ENCODE measurements at places on chromosomes 6 and 20.
A peak's percentile ranks its signal among the peaks of the same experiment; 100 is the strongest.

DNA sequence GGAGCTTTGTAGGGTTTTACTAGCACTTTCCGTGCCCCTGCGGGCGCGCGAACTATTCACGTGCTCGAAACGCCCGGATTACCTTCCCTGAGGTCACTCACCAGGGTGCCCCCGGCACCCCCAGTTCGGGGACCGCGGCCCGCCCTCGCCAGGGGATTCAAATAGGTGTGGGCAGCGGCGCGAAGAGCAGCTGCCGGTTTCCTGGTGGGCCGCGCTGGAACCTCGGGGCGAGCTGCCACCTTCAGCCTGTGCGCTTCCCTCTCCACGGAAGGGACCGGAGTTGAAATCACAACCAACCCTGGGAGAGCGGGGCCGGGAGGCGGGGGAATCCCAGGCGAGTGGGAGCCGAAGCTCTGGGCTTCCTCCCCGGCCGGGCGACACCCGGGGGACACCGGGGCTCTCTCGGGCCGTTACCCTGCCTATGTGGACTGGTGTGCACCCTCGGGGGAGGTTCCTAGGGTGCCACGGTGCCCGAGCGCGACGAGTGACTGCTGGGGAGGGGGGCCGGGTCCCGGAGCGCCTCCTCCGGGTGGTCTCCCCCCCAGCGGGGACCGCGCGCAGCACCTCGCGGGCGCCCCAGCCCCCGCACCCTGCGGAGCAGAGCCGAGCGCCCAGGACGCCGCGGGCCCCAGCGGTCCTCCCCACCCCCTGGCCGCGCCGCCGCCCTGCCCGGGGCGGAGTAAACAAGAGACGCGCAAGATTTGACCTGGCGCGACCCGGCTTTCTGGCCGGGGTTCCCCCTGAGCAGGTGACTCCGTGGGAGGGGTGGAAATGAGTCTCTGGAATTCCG is 2.1 kb upstream of the HIVEP2 start:
- peak; percentile 62 for DNase-seq

GRCh38 chr6:31821301-31822035 is 6.1 kb upstream of the HSPA1B start:
- peak; percentile 54 for DNase-seq

DNA sequence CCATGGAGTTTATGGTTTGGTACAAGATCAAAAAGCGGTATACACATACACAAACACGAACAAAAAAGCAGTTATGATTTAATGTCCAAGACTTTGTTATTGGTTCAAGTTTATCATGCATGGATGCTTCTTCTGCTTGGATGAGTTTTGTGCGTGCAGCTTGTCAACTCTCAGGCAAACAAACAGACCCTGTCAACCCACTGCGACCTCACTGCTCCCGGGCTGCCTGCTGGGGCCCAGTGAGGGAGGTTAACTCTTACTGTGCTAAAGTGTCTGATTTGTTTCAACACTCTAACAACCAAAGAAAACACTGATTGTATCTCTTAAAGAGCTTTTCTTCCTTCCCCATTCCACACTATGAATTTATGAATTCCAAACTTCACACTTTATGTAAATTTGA is 26.8 kb upstream of the DDR1 start:
- no peak for DNase-seq

DNA sequence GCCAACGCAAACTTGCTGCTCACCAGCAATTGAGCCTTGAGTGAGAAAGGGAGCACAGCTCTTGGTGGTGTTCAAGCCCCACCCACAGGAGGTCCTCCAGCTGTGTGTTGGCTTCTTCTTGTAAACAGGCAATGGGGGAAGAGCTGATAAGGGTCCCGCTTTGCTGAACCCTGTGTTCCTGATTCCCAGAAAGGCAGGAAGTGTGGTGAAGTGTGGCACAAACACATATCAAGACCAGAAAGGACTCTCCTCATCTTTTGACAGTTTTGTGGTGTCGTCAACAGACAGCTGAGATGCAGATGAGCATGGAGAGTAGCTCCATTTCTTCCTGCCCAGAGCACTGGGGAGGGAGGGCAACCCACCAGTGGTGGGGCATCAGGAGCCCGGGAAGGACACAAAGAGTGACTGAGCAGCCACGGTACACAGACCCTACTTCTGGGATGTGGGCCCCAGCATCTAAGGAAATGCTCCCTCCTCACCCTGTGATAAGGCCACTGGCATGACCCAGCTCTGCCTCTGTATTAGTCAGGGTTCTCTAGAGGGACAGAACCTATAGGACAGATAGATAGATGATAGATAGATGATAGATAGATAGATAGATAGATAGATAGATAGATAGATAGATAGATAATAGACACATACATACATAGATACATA is 188.9 kb upstream of the TAB2 start:
- no peak for DNase-seq

- no peak for DNase-seq
These were observed 173.7 kb downstream of the PHACTR1 start for GRCh38 chr6:12890171-12890790.

DNA sequence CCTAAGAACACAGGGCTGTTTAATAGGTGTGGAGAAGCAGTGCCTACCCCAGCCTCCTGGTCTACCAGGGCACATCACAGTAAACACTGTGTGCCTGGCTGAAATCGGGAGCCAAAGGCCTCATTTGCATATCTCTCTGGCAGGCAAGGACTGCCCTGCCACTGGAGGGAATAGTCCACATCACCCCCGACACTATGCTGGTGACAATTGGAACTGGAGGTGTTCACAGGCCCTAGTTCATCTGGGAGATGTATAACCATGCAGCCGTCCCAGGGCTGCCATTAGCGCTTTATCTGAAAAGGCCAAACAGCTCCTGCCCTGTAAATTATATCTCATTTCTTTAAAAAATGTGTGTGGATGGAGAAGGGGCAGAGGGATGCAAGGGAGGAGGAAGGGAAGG is 150.3 kb downstream of the LINC00237 start:
- no peak for DNase-seq

GRCh38 chr6:50361641-50362331 is 312.1 kb upstream of the DEFB112 start:
- DNase-seq, result no peak

GRCh38 chr6:150099953-150100352 is 31.0 kb upstream of the ULBP3 start:
- DNase-seq, result no peak

- DNase-seq, result no peak
These were observed 190.7 kb downstream of the C6orf118 start for GRCh38 chr6:165118736-165119135.

- peak; percentile 5 for DNase-seq
These were observed 30.3 kb downstream of the TBPL1 start for GRCh38 chr6:133983099-133983939.

- DNase-seq, result no peak
These were observed 125.1 kb downstream of the PHACTR1 start for GRCh38 chr6:12841619-12842018.

DNA sequence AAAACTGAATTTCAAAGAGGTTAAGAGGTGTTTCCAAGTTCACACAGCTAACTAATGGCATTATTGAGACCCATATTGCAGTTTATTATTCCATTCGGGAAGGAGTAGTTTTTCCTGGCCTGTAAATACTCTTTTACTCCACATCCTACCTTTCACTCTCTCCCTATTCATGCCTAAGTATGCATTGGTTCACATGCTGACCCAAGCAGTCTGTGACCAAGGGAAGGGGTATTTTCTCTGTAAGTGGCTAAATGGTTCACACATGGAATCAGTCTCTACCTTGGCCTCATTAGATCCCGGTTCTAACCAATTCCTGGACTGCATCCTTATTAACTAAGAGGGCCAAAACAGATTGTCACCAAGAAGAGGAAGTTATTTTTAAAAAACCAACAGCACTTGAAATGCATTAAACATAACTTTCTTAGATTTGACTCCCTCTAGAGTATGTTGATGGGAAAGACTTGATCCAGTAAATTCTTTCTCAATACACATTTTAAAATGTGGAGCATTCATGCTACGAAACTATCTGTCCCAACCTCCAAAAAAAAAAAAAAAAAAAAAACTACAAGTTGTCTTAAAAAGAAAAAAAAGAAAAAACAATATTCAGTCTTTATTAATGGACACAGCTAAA is 17.8 kb upstream of the RSPO3 start:
- DNase-seq, result no peak

- DNase-seq, result no peak
These were observed 150.2 kb downstream of the KIF6 start for GRCh38 chr6:39574991-39575390.

DNA sequence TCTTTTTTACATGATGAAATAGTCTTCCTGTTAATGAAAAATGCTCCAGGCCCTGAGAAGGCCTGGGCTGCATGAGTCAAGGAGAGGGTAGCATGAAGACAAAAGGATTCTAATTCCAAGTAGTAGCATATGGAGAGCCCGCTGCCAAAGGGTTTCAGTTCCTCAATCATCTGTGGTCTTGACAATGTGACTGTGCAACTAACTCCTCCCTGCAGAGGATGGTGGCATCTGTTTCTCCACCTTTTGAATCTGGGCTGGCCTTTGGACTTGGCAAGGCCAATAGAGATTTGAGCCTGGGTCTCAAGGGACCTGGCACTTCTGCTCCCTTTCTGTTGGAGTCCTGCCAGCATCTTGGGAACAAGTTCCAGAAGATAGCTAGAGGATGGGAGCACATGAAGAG is 35.1 kb upstream of the ANKEF1 start:
- DNase-seq, result no peak

DNA sequence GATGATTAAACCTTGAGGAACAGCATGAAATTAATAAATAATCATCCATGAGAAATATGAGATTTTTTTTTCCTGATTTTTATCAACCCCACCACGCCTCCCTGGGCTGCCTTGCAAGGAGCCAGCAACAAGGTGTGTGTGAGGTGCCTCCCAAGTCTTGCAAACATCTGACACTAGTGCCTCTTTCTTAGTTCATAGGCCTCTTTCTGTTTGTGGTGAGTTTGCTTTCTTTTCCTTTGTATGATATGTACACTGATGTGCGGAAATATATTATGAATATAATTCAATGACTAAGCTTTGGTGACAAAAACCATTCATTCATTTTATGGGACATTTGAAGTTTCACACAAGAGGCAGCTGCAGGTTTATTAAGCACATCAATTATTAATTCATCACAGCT is 63.2 kb upstream of the SYNDIG1 start:
- no peak for DNase-seq

- no peak for DNase-seq
These were observed 7.0 kb downstream of the COX4I2 start for GRCh38 chr20:31644701-31645100.

- DNase-seq, result no peak
These were observed 129.2 kb downstream of the GMPR start for GRCh38 chr6:16367571-16367970.

GRCh38 chr20:16209951-16210361 is 363.3 kb downstream of the KIF16B start:
- no peak for DNase-seq

DNA sequence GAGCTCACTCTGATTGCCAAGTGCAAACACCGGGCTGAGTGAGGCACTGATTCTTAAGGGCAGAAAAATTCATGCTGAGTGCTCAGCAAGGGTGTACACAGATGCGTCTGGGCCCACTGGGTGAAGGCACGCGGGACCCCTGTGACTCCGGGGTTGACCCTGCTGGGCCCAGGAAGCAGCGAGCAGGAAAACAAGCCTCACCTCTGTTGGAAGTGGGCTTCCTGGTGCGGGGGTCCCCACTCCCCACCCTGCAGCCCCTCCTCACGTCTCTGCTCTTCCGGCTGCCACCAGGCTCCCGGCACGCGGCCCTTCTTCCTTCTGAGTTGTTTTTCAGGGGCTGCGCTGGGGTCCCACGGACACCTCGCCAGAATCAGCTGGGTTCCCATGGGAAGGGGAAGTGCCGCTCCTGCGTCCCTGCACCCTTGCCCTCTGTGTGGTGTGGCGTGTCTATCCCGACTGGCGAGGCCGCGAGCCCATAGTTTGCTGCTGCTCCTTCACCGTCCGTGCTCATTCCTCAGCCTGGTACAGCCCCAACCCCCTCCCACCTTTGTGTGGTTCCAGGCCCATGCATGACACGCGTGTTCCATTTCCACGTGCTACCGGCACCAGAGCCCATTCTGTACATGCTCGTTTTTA is 80.6 kb upstream of the BHLHE23 start:
- DNase-seq, result no peak

DNA sequence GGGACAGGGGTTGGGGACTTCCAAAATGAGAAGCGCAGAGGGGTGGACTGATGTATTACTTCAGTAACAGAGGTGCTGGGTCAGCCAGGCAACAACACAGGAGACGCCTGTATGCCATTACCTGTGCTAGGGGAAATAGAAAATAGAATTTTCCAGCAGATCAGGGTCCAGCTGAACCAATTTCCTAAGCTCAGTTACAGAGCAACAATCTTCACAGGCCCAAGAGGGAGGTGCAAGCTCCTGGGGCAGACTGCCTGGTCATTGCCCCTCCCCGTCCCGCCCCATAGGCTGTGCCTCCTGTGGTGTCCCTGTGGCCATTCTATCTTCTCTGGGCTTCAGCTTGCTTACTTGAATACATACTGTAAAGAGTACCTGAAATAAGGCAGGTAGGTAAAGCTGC is 3.7 kb downstream of the KCNK5 start:
- no peak for DNase-seq

GRCh38 chr6:169960886-169961611 is 209.6 kb downstream of the ERMARD start:
- no peak for DNase-seq

DNA sequence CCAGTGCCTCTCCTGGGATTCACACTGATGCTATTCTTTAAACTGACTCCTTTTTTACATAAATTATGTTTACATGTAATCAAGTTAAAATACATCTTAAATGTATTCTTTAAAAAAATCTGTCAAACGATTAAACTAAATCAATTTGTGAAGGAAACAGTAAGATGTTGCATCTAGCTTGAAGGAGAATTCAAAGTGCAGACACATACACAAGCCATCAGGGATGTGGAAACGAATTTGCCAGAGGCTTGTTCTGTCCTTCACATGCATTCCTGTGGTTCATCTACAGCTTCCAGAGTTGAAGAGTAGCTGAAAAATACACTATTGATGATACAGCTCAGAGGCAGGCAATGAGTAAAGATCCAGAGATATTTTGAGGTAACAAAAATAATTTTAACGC is 7.3 kb upstream of the BPIFB3 start:
- no peak for DNase-seq

GRCh38 chr6:137846274-137846673 is 20.8 kb upstream of the TNFAIP3 start:
- DNase-seq, result no peak
